ENCODE measurements at places on chromosomes 13 and 19.

- no peak for DNase-seq
These were observed 8.7 kb downstream of the RNASEH2A start for GRCh38 chr19:12815088-12815487.

- DNase-seq = no peak
These were observed 138.7 kb downstream of the KDM4B start for GRCh38 chr19:5107432-5108122.

DNA sequence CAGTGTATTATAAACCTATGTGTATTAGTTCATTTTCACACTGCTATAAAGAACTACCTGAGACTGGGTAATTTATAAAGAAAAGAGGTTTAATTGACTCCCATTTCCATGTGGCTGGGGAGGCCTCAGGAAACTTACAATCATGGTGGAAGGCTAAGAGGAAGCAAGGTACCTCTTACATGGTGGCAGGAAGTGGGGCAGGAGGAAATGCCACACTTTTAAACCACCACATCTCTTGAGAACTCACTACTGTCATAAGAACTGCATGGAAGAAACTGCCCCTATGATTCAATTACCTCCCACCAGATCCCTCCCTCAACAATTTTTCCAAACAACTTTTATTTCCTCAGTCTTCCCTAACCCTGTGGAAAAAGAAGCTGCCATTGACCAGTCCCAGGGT lies 14.5 kb upstream of the TPP2 start:
- DNase-seq = no peak

- DNase-seq = no peak
These were observed 2.9 kb upstream of the AMER2 start for GRCh38 chr13:25175026-25175425.

DNA sequence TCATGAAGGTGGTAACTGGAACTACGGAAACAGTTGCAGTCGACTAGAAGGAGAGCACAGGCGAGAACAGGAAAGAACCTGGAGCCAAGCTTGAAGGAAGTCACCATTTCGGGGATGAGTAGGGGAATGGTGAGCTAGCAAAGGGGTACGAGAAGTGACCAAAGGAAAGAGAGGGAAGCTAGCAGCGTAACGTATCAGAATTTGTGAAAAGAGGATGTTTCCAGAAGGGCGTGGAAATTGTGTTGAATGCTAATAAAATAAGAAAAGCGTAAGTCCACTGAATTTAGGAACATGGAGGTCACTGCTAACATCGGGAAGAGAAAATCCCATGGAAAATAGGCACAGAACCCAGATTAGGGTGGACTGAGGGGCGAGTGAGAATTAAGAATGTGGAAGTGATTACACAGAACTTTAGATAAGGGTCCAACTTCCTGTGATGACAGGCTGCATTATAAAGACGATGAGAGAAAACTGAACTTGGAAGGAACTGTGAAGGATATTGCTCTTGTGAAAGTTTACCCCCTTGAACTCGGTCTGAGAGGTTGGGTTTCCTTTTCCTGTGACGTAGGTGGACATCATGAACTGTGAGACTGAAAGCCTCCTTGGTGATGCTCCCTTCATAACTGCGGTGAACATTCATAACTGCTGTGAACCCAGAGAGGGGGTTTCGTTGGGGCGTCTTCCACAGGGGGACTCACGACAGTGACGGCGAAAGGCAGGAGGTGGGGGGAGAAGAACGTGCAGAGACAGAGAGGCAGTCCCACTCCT lies 2.0 kb upstream of the FFAR2 start:
- DNase-seq = peak; percentile 18

- DNase-seq = no peak
These were observed 26.4 kb downstream of the BORA start for GRCh38 chr13:72754111-72754510.

GRCh38 chr19:55146078-55146704 lies 2.8 kb downstream of the TNNT1 start:
- DNase-seq = no peak

GRCh38 chr19:3065675-3066357 lies 3.5 kb upstream of the TLE5 start:
- no peak for DNase-seq

- DNase-seq = no peak
These were observed 14.5 kb downstream of the ARHGEF7 start for GRCh38 chr13:111129465-111130115.

- DNase-seq = no peak
These were observed 5.9 kb downstream of the NOTCH3 start for GRCh38 chr19:15194938-15195337.

- no peak for DNase-seq
These were observed 4.6 kb downstream of the NDUFA7 start for GRCh38 chr19:8316351-8317125.

GRCh38 chr19:35929876-35930275 lies 6.3 kb upstream of the LRFN3 start:
- DNase-seq = no peak

DNA sequence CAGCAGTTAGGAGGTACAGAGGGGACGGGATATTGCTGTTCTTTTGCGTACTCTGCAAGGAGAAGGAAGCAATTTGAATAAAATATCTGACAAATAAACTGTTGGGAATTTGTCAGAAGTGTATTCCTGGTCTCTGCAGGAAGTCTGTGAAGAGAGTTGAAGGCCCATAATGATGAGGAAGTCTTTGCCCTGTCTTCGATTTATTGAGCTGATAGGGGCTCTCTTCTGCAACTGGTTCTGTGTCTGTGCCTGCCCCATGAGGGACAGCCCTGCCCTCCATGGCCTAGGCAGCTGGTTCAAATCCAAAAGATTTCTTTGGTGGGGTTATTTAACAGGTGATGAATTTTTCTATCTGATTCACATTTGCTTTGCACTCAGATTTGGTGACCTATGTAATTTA lies 339.7 kb upstream of the EDNRB start:
- no peak for DNase-seq

DNA sequence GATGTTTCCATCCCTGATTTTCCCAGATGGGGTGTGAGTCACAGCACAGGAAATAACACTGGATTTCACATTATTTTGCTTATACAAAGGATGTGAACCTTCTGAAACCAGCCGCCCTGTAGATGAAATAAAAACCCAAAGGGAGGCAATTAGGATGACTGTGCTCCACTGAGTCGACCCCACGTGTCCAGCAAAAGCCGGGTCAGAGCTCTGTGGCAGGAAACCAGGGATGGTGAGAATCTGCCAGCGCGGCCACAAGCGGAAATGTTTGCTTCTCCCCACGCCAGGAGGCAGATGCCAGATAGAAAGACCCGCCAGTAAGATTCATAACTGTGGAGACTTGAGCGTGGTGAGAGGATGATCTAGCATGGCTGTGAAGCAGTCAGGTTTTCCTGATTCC lies 764.4 kb downstream of the LIG4 start:
- no peak for DNase-seq

DNA sequence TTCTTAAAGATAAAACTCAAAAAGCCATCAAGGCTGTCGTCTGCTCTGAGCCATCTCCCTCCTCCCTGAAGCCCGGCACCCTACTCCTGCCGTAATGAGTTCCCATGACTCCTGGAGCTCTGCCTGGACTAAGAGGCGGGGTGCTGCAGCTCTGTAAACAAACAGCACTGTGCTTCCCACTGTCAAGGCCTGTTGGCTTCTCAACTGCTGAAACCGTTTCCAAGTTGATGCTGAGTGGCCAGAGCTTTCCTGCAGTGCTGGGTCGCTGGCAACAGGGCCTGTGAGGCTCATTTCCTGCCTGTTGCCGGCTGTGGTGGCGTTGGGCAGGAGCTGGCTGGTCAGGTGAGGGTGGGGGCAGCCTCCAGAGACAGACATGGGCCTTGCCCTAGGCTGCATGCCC lies 26.7 kb upstream of the ISYNA1 start:
- DNase-seq = no peak

DNA sequence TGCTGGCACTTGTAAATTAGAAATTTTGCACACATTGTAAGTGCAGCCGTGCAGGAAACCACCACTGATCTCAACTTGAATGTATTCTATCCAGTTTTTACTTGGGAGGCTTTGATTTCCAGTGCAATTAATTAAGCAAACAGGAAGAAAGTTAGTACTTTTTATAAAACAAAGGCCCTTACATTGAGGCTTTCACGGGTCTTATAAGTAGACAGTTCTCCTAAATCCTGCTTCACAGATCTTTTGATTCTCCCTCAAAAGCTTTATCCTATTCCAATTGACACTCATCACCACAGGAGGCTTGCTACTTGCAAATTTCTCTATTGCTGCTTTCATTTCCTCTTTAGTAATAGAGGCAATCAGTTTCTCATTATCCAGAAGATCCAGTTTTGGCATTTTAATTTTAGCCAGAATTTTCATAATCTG lies 90.1 kb downstream of the ERCC5 start:
- no peak for DNase-seq

DNA sequence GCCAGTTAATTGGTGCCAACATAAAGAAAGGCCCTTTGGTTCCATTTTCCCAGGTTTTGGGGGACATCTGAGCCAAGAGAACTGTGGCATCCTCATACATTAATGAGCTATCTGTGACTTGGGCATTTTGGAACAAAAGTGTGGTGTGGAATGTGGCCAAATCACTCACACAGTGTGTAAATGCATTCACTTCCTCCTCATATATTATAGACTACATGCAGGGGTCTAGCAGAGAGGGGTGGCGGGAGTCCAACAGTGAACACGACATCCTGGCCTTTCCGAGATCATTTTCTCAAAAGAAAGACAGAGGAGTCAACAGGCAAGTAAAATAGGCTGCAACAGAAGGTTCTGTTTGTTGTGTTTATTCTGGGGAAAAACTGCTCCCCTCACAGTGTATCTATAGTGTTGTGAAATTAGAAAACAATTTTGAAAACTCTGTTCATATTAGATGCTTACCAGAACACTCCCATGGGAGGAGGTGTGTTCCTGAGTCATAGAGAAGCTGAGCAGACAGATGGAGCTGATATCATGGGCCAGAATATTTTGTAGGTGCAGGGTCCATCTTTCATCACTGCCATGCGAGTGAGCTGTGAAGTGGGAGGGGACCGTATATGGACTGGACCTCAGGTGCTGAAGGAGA lies 36.9 kb downstream of the PABPC3 start:
- DNase-seq = no peak

DNA sequence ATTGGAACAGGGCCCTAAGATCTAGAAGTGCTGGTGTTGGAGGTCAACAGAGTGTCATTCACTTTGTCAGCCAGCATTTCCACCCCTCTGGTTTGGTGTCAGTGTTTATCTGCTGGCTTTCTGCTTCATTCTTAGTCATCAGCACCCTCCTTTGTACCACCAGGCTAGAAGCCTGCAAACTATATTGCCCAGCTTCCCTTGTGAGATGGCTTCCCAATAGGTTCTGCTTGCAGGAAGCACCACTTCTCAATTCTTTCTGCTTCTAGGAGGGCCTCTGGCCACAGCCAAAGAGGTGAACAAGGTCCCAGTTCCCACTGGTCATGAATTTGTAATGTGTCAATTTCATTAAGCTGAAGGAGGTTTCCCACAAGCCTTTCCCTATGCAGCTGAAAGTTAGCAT lies 36.4 kb upstream of the CALM3 start:
- DNase-seq = no peak

DNA sequence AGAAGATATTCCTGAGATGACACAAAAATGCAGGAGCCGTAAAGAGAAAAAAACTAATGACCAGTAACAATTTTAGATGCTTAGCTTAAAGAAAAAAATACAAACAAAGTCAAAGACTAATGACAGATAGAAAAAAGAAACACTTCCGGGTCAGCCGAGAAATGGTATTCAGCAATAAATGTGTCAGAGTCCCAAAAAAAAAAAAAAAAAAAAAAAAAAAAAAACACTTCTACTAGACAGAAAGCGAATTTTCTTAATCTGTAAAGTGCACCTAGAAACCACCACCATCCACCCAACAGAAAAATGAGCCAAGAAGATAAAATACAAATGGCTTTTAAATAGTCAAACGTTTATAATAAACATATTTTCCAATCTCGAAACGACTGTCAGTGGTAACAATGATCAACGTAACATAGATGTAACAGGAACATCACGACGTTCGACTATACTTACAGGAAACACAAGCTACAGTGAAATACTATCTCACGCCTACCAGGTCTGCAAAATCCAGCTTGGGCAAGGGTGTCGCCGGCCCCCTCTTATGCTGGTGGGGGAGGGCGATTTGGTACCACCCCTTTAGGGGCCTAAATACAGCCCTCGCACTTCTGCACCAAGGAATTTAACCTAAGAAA lies 10.6 kb downstream of the ABHD17A start:
- DNase-seq = no peak

DNA sequence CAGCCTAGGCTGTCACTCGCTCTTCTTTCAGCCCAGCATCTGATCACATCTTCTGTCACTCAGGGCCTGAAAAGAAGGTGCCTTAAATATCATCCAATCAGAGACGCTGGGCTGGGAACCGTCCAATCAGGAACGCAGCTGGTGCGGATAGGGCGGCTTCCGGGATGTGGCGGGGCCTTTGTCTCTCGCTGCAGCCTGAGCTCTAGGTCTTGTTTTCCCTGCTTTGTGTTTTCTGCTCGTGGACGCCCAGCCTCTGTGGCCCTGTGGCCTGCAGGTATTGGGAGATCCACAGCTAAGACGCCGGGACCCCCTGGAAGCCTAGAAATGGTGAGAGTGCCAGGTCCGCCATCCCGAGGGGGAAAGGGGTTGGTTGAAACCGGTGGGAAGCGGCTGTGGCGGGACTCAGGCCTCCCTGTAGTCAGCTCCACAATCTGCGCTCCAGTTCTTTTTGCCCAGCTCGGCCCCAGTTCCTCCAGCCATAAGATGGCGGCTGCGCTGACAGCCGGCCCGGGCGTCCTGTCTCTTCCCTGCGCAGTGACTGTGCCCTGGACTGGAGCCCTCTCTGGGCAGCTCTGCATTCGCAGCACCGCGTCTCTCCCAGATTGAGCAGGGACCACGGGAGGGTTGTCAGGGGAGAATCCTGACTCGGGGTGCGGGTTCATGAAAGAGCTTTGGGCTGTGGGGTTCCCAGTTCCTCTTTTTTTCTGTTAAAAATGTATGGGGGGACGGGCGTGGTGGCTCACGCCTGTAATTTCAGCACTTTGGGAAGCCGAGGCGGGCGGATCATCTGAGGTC lies at the start of gene ZNF85:
TSS of gene ZNF85 (plus strand) at position 175 of the 795 bp plus-strand sequence. CDS start at position 325, 150 bp downstream.
- DNase-seq = peak; percentile 48

- DNase-seq = no peak
These were observed 3.2 kb downstream of the PLK5 start for GRCh38 chr19:1526979-1527649.

DNA sequence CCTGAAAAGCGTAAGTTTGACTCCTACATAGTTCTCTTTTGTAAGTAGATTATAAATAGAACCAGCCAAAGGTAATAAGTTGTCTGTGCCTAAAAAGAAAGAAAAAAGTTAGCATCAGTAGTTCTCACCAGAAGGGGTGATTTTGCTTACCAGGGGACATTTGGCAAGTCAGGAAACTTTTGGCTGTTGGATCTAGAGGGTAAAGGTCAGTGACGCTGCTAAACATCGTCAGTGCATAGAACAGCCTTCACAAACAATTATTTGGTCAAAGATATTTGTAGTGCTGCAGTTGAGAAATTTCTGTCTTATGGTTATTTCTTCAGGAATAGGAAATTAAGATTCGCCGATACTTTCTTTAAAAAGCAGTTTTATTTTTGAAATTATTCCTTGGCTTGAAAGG lies 2.0 kb downstream of the USPL1 start:
- no peak for DNase-seq

GRCh38 chr19:1025960-1026782 lies at the start of gene CNN2:
Gene CNN2, plus strand, starts transcription at chr19:1026608. Its CDS starts 54 bp downstream, at chr19:1026662.
- peak; percentile 54 for DNase-seq

- no peak for DNase-seq
These were observed 865.2 kb upstream of the SLC10A2 start for GRCh38 chr13:103931331-103931845.

- DNase-seq = no peak
These were observed 52.1 kb downstream of the SIAH3 start for GRCh38 chr13:45799451-45799850.

- DNase-seq = no peak
These were observed 10.8 kb upstream of the MISP start for GRCh38 chr19:739998-740715.

Measured in activated CD8-positive, alpha-beta memory T cell treated with anti-CD3 and anti-CD28 coated beads for 48 hours (primary cell).